Right ventricle myocardium superior (tissue), 1 donor: ENCODE measurements at places on chromosomes 16 and 17.
A peak's percentile ranks its signal among the peaks of the same experiment; 100 is the strongest.

DNA sequence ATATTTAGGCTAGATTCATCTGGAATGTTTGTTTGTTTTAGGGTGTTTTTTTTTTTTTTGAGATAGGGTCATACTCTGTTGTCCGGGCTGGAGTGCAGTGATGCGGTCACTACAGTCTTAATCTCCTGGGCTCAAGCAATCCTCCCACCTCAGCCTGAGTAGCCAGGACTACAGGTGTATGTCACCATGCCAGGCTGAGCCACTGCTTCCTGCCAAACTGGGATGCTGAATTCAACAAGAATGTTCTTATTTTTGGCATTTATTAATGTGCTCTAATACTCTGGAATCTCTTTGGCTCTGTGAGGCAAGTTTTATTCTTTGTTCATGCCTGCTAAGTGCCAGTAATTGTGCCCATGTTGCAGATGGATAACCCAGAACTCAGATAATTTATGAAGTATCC lies 21.5 kb downstream of the SP2 start:
- no peak for DNase-seq

DNA sequence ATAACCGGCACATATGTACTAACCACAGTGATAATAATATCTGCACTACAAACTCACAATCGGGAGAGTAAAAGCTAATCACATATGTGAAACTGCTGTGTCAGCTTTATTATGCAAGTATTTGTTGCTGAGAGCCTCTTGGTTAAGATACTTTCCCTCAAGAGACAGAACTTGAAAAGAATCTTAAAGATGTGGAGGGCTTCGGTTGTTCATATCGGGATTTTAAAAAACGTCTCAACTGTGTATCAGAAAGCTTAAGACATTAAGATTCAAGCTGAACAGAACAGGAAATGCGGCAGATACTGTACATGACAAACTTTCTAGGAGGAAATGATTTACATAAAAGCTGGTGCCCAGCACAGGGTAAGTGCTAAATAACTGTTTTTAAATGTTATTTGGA lies 27.5 kb upstream of the HLF start:
- DNase-seq, result no peak

GRCh38 chr16:66800856-66801255 lies 528 bp downstream of the TERB1 start:
- no peak for DNase-seq

GRCh38 chr17:44033861-44034408 lies 19.2 kb upstream of the TMEM101 start:
- no peak for DNase-seq

- DNase-seq, result peak; percentile 64
These were observed 22.7 kb downstream of the USP22 start for GRCh38 chr17:21019976-21020586.

DNA sequence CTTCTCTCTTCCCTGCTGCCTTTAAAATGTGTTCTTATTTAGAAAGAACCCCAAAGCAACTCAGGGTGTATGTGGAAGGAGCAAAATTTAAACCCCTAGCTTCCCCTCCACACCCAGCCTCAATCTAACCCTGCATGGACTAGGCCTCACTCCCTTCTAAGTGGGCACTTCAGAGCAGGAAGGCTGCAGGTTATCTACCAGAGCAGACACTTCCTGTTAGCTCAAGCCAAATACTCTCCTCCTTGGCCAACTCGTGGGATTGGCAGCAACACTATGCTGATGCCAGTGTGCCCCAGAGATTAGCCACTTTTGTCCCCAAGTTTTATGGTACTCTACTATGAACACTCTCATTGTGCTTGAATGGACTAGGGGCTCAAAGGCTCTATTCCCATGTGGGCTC lies 35.6 kb downstream of the CCDC42 start:
- DNase-seq, result no peak

- peak; percentile 86 for DNase-seq
These were observed 500 bp downstream of the COX6A2 start for GRCh38 chr16:31427441-31428278.

DNA sequence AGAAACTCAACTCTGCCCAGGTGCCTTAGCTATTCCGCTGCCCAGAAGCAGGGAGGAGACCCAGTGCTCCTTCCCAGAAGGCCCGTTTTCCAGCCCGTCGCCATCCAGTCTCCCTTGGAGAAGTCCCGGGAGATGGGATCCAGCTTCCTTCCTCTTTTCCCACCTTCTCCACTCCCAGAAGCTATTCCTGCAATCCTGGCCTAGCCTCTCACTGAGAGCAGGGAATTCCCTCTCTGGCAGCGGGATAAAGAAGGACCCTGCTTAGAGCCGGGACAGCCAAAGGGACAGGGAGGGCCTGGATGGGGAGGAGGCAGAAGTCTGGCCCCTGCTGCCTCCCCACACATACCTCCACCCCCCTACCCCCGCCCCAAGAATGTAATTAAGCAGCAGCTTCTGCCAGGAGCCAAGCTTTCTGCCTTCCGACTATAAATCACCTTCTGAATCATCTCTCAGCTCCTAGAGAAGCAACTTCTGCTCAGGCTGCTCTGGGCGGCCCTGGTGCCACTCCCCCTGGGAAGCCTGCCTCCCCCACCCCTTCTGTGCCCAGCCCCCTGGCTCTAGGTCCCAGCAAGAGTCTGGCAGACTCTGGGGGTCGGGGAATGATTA lies 6.4 kb downstream of the WNT3 start:
- no peak for DNase-seq

GRCh38 chr16:5377280-5377898 lies 279.8 kb upstream of the EEF2KMT start:
- no peak for DNase-seq

DNA sequence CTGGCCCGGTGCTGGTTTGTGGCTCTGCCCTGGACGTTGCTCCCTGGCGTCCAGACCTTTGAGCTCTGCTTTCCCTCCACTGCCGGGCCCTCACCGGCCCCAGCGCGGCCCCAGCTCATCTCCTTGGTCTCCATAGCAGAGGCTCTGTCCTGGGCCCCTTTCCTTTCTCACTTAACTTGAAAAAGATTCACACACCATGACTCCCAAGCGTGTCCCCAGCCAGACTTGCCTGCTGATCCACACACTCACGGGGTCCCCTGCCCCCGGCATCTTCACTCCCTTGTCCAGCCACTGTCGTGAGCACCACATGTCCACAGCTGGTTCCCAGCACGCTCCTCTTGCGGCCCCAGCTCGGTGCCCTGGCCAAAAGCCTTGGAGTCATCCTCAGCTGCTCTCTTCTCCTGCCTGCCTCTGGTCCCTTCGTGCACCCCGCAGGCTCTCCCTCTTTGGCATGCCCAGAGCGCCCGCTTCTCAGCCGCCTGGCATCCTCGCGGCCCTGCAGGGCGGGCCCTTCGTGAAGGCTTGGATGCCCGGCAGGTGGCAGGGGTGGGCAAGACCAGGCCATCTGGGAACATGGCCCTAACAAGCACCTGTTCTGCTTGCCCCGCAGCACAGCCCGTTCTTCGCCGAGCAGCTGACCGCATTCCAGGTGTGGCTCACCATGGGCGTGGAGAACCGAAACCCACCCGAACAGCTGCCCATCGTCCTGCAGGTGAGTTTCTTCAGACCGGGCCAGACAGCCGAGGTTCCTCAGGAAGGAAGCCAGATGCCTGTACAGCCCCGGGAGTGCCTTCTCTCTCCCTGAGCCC lies 145.6 kb upstream of the CHMP6 start:
- no peak for DNase-seq

GRCh38 chr17:7883781-7884386 lies 4.7 kb upstream of the CHD3 start:
- DNase-seq, result no peak

DNA sequence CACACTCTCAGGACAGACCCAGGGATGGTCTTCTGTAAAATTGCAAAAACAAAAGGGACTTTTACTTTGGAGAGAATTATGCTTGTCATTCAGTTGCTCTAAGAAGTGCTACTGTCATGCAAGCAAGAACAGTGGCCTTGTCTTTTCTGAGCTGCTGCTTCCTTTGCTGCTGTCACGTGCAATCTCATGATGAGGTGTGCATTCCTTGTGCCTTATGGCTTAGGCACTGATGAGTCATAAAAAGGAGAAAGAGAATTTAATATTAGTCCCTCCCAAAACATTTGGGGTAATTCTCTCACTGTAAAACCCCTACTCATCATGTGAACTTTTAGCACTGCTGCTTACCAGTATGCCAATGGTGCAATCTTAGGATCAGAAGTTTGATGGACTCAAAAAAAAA lies 2051.3 kb downstream of the TP53TG3F start:
- no peak for DNase-seq

DNA sequence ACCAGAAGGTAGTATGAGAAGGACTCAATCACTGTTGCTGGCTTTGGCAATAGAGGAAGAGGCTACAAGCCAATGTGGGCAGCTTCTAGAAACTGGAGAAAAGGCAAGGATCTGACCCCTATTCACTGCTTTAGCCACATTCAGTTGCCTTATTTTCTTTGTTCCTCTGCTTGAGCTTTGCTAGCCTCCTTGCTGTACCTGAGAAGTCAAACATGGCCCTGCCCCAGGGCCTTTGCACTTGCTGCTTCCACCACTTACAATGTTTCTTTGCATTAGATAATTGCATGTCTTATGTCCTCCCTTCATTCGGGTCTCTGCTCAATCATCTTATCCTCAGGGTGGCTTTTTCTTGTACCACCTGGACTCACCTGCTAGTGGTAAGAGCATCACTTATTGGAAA lies 15.8 kb downstream of the HS3ST4 start:
- no peak for DNase-seq
